Right cardiac atrium (tissue), 5 donors: ENCODE measurements at places on chromosomes 5 and 9. TPM values are rescaled to one million over a fixed set of nuclear protein-coding genes. Genes with fewer than 3 reads are reported as not detected.

GRCh38 chr5:79493596-79494345, 20.2 kb downstream of the HOMER1 start:
- no peak for DNase-seq

- no peak for DNase-seq
These were observed 206.8 kb upstream of the ATP10B start for GRCh38 chr5:161058781-161059180.

- no peak for DNase-seq
These were observed 342.1 kb downstream of the PRR16 start for GRCh38 chr5:120806202-120806601.

PLAC8L1 gene
- 0.23 TPM for polyA plus RNA-seq

SHOC1 gene
- polyA plus RNA-seq = not detected

RGS7BP gene
- polyA plus RNA-seq = 1.0 TPM
